ENCODE measurements at places on chromosomes 12 and 14.

- DNase-seq: no peak
Observed at GRCh38 chr14:85248881-85249635, 280.9 kb upstream of the FLRT2 start.

- DNase-seq: no peak
Observed at GRCh38 chr12:54945082-54945481, 39.5 kb downstream of the TESPA1 start.

DNA sequence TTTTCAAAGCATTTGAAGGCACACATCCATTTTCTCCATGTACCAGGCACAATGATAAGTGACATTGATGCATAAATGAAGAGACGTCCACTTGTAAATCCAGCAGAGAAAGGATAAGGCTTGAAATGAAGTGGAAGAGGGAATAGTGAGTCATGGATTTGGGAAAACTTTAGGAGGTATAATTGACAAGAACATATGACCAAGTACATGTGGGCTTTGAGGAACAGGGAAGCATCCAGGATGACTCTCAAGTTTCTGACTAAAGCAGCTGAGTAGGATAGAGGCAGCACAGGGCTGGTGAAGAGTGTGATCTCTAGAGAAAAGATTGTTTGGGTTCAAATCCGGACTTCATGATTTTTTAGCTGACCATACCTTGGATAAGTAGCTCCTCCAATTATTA lies 43.6 kb upstream of the SYT1 start:
- no peak for DNase-seq

DNA sequence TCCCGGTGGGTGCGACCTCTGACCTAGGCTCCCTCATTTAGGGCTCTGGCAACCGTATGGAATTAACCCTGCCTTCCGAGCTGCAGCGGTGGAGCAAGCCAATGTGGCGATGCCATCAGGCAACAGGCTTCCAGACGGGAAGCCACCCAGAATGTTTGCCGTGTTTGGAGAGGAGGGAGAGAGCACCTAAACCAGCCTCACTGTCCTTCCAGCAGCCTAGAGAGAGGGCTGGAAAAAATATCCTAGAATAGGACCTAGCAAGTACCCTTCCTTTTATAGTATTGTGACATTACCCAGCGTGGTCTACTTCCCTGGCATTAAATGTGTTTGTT lies 287 bp upstream of the SLC2A13 start:
- DNase-seq: no peak

DNA sequence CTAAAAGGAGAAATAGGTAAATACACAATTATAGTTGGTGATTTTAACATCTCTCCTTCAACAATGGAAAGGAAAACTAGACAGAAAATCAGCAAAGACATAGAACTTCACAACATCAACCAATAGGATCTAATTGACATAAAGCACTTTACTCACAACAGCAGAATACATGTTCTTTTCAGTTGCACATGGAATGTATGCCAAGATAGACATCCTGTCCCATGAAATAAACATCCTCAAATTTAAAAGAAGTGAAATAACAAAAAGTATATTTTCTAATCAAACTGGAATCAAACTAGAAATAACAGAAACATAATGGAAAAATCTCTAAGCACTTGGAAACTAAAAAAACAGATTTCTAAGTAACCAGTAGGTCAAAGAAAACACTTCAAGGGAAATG lies 296.2 kb upstream of the RGS6 start:
- no peak for DNase-seq

Data from natural killer cell treated with Interleukin-12 subunit alpha and Interleukin-12 subunit beta and Interleukin-15 and Interleukin-18, amount 100 ng/mL, for 72 hours (primary cell).